Activated T-cell treated with anti-CD3 and anti-CD28 coated beads, Interleukin-2, amount 50 U/mL, for 4 hours (primary cell): ENCODE measurements at places on chromosomes 2 and 18. TPM values are rescaled to one million over a fixed set of nuclear protein-coding genes. Genes with fewer than 3 reads are reported as not detected.

DNA sequence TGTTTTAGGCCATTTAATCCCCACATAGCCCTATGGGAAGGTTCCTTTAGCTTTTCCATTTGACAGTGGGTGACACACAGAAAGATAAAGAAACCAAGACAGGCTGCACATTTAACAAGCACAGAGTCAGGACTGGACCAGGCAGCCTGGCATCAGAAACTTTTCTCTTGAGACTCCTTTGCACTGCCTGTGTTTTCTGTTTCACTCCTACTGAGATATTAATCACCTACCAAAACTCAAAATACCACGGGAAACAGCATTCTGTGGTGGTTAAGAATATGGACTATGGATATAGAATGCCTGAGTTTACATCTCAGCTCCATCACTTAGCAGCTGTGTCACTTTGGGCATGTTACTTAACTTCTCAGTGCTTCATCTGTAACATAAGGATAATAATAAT lies 73.3 kb downstream of the CTAGE1 start:
- no peak for DNase-seq

SLC4A5 gene
- 1.4 TPM for total RNA-seq

GRCh38 chr18:9173770-9174233 lies 37.2 kb downstream of the ANKRD12 start:
- DNase-seq: no peak

TMEM87B gene
- total RNA-seq: 10.0 TPM

GRB14 gene
- not detected for total RNA-seq

MZT2B gene
- total RNA-seq: 276 TPM

MAT2A gene
- total RNA-seq: 399 TPM

ZNF396 gene
- 0.20 TPM for total RNA-seq

DNA sequence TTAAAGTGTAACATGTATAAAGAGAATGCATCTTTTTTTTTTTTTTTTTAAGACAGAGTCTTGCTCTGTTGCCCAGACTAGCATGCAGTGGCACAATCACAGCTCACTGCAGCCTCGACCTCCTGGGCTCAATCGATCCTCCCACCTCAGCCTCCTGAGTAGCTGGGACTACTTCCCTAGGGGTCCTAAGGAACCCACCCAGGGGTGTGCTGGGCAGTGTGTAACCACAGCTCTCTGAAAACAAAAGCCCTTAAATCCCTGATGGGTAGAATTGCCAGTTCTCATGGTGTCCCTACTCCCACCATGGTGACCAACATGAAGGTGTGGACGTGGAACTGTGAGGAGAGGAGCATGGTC lies 105.6 kb upstream of the ST3GAL5 start:
- DNase-seq: no peak

DNA sequence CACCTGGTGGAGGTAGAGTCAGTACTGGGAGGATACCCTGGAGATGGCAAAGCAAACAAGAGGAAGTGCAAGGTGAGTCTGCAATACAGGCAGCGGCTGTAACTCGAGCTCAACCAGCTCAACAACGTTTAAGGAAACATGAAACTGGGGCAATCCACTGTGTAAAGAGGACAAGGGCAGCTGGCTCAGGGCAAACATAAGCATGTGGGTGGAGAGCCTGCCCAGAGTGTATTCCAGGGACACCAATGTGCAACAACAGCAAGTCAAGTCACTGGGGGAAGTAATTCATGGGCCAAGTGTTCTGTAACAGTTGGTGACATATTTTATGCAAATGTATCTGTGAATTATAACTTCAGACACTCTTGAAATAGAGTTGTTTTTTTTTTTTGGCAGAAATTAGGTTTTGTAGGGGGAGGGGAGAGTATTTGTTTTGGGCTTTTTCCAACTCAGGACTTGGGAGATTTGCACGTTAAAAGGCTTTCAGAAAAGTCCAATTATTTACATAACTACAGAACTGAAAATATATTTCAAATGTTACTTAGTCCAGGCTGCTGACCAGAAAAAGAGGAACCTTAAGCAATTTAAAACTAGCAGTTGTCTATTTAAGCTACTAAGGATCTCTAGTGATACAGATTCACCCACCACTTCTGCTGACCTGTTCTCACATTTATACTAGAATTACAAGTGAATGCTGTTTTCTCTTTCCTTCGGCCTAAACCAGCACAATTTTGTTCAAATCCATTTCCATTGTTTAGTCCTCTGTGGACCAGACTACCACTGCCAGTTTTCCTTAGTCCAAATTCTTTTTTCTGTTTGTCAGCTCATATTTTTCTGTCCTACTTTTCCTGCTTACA lies 18.6 kb downstream of the NRXN1 start:
- no peak for DNase-seq

GRCh38 chr2:191892391-191892790 lies 45.5 kb upstream of the CAVIN2 start:
- DNase-seq: no peak

GRCh38 chr2:191296083-191297006 lies 51.1 kb downstream of the MYO1B start:
- no peak for DNase-seq

GRCh38 chr2:55907686-55908085 lies 15.9 kb downstream of the EFEMP1 start:
- no peak for DNase-seq

GRCh38 chr2:209334188-209335017 lies 89.4 kb upstream of the MAP2 start:
- no peak for DNase-seq

GRCh38 chr18:51921862-51922261 lies 418.1 kb upstream of the DCC start:
- no peak for DNase-seq

DNA sequence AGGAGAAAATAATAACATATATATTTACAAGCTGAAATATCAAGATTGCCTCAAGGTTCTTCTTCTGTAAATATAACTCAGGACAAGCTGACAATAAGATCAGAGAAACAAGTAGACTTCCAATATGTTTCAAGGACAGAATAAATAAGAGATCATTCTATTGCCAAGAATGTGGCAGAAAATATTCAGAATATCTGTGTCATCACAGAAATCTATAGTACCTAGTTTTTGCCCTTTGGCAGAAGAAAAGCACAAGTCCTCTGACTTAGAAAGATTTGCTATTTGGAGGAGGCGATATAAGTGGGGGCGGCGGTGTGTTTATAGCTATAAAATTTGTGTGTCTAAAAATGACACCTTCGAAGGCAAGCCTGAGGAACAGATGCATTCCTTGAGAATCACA lies 34.3 kb downstream of the ARHGAP15 start:
- DNase-seq: no peak
